Activated CD4-positive, alpha-beta T cell treated with anti-CD3 and anti-CD28 coated beads, Interleukin-2, amount 50 U/mL, for 48 hours (primary cell): ENCODE measurements at places on chromosomes 5 and 9.

- no peak for DNase-seq
Measured at GRCh38 chr9:125505988-125506438, 201.0 kb downstream of the MAPKAP1 start.

- no peak for DNase-seq
Measured at GRCh38 chr5:68431186-68431585, 215.6 kb downstream of the PIK3R1 start.

DNA sequence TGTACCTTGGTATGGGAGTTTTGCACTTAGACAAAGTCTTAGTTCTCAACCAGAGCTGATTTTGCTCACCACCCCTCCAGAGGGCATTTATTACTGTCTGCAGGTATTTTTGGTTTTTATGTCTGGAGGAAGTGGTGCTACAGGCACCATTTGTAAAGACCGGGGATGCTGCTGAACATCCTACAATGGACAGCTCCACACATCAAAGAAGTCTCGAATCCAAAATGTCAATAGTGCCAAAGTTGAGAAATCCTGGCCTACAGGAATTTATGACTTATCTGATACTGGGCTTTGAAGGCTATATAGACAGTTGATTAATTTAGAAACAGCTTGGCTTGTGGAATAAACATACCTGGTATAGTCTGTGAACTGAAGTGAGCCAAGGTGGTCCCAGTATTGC, 137.5 kb downstream of the PIP5K1B start:
- DNase-seq, result no peak

DNA sequence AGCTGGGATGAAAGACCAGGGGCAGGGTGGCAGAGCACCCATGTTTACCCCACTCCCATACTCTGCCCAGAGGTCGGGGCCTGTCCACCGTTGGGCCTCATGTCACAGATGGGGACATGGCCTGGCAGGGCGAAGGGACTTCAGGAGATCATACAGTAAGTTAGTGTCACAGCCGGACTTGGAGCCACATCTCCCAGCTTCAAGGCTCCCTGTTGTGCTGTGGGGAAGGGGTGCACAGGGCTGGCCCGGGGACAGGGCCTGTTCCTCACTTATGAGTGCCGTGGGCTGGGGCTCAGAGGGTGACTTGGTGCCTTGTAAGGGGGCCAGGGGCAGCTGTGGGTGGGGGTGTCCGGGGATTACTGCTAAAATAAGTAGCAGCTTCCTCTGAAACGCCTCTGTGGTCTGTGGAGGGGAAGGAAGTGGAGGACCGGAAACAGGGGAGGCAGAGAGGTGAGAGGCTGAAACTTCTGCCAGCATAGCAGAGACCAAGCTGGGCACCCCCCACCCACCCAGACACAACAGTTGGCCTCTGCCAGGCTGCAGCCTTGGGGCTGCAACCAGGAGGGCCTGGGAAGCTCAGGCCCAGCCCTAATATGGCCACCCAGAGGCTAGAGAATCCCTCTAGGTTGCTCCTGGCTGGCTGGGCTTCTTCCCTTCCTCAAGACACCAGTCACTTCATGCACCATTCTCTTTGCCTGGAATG, 41.1 kb upstream of the NEK6 start:
- DNase-seq, result peak; percentile 73

GRCh38 chr5:163033656-163034055, 403.7 kb upstream of the CCNG1 start:
- DNase-seq, result no peak

DNA sequence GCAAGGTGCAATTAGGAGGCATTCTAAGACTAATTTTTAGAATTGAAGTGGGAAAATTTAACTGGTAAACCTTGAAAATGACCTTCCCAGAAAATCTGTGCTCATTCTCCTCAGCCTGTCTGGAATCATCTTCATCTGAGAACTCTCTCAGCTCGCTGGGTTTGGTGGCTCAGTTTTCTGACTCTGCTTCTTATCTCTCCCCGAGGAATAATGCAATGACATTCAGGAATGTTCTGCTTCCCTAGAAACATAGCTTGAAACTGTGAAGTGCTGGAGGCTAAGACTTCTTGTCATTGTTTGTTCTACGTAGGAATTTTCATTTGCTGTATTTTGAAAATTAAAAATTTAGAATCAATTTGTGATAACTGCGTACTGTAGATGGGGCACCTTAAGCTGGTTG, 86.6 kb downstream of the KCNN2 start:
- no peak for DNase-seq

- DNase-seq, result no peak
Measured at GRCh38 chr5:36526537-36526936, 79.9 kb upstream of the SLC1A3 start.

- DNase-seq, result no peak
Measured at GRCh38 chr5:107319901-107320300, 350.8 kb downstream of the EFNA5 start.

GRCh38 chr5:176658007-176658599, 10.8 kb downstream of the TSPAN17 start:
- DNase-seq, result peak; percentile 75

DNA sequence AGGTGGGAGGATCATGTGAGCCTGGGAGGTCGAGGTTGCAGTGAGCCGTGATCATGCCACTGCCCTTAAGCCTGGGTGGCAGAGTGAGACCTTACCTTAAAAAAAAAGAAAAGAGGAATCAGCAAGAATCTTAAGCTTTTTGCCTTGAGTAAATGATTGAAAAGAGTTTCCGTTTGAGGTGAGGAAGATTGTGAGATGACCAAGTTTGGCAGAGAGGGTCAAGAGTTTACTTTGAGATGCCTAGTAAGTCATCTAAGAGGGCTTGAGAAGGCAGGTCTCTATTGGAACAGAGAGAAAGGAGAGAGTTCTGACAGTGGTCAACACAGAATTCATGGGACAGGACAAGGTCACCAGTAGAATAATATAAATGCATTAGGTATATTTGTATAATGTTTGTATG, 572.1 kb downstream of the TLE4 start:
- no peak for DNase-seq

- no peak for DNase-seq
Measured at GRCh38 chr9:133647765-133648469, 11.8 kb downstream of the DBH start.

GRCh38 chr9:131418143-131419025, 24.5 kb downstream of the PRRC2B start:
- no peak for DNase-seq

DNA sequence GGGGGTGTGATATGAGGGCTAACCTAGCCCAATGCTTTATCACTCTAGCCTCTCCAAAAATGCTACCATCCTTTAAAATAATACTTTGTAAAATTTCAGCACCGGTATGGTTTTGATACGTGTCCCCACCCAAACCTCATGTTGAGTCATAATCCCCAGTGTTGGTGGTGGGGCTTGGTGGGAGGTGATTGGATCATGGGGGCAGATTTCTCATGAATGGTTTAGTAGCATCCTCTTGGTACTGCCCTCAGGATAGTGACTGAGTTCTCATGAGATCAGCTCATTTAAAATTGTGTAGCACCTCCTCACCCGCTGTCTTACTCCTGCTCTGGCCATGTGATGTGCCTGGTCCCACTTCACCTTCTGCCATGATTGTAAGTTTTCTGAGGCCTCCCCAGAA, 35.0 kb upstream of the ANKH start:
- DNase-seq, result no peak

DNA sequence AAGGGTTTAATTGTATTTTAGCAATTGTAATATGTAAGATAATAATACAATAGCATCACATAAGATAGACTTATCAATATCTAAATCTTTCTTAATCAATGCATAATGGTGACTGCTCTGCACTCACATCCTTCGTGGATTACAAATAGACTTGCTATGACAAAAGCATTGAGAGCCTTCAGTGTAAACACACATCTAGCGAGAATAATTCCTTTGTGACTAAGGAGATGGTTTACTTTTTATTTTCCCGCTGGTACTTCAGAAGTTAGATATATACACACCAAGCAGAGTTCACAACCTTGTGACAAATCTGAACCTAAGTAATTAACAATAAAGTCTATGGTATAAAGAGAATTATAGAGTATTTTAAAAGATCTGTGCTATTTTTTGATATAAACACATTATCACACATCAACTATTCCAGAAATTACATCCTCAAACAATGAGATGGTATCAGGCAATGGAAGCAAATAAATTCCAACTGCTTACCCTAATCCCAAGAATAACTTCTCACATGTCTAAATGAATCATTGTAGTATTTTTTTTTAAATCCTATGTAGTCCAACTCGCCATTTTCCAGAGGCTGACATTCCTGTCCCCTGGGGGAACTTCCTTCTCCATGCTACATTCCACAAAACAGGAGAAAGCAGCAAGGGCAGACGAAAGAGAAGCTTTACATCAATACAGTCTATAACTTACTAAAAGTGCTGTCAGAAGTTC, 51.2 kb downstream of the MAPKAP1 start:
- DNase-seq, result no peak

DNA sequence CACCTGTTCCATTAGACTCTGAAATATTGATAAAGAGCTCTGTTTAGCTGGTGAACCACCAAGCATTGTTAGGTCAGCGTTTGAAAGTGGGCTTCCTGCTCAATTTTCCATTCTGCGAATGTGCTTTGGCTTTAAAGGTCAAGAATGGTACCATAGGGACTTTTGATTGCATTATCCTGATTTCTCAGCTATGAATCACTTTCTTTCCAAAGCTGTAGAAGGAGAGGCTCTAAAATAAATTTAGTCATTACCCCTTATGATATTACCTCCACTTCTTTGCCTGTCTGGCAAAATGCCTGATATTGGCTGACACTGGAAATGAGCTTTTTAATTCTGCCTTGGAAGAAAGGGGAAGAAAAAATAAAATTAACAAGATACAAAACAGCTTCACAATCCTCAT, 237.2 kb upstream of the CTNND2 start:
- no peak for DNase-seq

GRCh38 chr9:79300068-79300467, 271.7 kb upstream of the TLE4 start:
- no peak for DNase-seq

DNA sequence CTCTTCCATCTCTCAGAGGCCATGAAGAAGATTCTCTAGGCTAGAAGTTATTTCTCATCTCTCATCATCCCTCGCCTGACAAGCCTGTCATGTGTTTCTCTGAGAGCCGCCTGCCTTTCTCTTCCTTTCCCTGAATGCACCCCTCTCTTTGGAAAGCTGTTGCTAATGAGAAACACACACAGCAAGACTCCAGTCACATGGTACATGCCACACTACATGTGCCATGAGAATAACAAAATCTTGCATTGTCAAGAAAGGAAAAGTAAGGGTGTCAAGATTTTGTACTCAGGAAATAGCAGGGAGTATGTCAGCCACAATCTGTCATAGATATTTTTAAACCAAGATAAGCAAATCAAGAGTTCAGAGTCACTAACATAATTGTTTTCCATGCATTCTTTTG, 8.9 kb downstream of the AGXT2 start:
- DNase-seq, result no peak
